ENCODE measurements at places on chromosomes 5 and 9.

GRCh38 chr5:119397518-119398380, 41.9 kb downstream of the TNFAIP8 start:
- DNase-seq = no peak

GRCh38 chr9:124001866-124002525, 9.6 kb upstream of the LHX2 start:
- no peak for DNase-seq

DNA sequence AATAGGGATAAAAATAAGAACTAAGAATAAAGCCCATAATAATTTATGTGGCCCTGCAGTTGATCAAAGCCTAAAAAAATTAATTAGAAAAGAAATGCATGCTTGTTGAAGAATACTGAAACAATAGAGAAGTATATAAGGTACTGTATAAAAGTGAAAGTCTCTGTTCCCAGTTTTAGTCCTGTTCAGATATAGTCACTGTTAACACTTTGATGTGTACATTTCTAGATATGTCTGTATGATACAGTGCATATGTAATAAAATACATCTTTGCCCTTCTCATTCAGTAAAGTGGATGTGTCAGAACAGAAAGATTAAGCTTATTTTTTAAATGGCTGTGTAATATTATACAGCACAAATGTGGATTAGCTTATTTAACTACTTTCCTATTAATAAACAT, 4.1 kb downstream of the C9orf85 start:
- DNase-seq = no peak

GRCh38 chr9:14822666-14823065, 87.6 kb downstream of the FREM1 start:
- no peak for DNase-seq

GRCh38 chr5:952597-953271, 55.9 kb upstream of the NKD2 start:
- no peak for DNase-seq

- DNase-seq = no peak
These were observed 10.9 kb upstream of the ZDHHC11 start for GRCh38 chr5:861442-862366.

DNA sequence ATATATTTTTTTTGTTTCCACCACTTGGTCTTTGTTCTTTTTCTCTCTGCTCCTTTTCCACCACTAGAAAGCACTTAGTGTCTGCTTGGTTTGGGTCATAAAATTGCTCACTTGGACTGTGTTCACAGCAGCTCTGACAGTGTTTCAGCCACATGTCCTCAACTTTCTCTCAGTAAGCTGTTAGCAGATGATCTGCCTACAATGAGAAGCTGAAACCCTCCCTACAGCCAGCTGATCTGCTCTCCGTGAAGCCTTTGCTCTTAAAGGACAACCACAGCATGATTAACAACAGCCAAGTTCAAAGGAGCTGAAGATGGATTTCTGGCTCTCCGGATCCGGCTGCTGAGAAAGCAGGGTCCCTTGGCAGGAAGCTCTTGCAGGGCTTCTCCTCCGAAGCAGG, 31.6 kb downstream of the PRLR start:
- no peak for DNase-seq

- DNase-seq = no peak
These were observed 341.8 kb downstream of the PIK3R1 start for GRCh38 chr5:68557162-68557936.

GRCh38 chr5:125424402-125425141, 678.1 kb upstream of the ZNF608 start:
- no peak for DNase-seq

DNA sequence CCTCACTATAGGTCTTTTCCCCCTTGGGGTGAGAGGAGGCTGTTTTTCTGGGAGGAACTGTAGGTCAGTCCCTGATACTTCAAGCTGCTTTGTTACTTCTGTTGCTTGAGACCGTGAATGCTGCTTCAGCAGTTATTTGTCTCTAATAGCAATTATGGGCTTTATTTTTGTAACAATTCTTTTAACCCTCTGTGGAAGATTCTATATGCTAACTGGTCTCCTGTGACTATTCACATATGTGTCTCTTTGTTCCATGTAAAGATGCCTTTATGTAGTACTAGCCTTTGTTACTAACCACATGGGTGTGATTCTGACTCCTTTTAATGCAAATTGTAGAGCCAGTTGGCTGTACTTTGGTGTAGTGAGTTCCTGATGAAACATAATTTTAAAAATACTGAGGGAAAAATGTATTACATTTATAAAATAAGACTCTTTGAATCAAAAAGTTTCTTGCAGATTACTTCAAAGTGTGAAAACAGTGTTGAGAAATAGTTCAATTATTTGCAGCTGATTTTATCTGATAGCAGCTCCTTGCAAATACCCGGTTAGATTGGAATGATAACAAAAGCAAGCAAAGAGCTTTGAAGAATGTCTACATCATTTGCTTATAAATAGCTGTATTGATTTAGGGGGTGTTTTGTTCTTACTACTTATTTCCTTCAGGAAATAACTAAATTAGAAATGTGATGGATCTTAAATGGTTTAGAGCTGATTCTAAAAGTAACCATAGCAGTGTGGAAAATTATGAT, 46.6 kb downstream of the ANGPTL2 start:
- DNase-seq = no peak

- DNase-seq = no peak
These were observed 456.4 kb downstream of the CDH10 start for GRCh38 chr5:24188216-24188925.

GRCh38 chr5:173065155-173065554, 9.0 kb downstream of the CREBRF start:
- DNase-seq = no peak

DNA sequence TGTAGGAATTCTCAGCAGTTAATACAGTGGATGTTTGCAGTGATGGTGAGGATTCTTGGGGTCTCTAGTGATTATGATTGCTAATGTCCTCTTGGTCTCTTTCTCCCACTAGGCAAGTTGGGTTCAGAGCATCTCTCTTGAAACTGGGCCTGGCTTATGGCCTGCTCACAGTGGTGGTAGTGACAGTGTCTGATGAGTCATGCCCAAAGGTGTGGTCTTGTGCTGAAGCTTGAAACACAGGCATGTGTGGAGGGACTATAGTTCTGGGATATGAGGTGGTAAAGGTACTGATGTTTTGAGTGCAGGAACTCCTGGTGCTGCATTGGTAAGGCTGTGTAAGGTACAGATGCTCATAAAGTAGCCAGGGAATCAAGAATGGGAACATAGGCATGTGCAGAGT, 231.1 kb downstream of the FAM170A start:
- no peak for DNase-seq

GRCh38 chr5:174750711-174751110, 26.3 kb downstream of the MSX2 start:
- DNase-seq = no peak

GRCh38 chr5:134077926-134078580, 36.4 kb upstream of the TCF7 start:
- DNase-seq = peak; percentile 31

DNA sequence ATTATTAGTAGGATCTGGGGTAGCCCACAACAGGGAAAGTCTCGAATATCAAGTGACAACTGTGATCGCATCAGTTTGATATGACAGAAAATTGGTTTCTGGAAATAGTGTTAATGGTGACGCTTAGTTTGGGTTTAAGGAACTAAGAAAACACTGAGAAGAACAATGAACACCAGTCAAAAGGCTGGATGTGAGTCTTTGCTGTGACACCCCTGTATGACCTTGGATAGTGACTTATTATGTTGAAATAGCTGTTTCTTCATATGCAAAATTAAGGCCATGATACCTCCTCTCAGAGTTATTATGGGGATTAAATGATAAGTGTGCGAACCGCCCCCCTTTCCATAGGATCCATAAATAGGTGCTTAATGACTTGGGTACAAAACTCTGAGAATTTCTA, 926 bp downstream of the DNAJC25 start:
- DNase-seq = no peak

- DNase-seq = no peak
These were observed 32.9 kb upstream of the AOPEP start for GRCh38 chr9:94693485-94694204.

- DNase-seq = no peak
These were observed 31.0 kb upstream of the FSTL4 start for GRCh38 chr5:133643365-133643764.

DNA sequence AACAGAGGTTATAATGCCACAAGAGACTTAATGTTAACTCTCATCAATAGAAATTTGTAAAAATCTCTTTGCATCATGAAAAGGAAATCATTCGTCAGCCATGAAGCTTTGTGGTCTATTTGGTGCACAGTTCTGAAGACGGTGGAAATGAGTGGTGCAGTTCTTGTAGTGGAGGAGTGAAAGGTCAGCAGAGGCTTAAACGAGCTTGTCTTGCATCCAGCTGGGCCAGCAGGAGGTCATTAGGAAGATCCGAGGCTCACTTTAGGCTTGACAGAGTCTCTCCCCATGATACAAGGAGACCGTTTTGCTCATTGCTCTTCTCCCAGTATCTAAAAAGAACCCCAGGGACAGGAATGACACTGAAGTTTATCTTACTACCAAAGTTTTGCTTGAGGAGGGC, 440.8 kb downstream of the BNC2 start:
- no peak for DNase-seq

DNA sequence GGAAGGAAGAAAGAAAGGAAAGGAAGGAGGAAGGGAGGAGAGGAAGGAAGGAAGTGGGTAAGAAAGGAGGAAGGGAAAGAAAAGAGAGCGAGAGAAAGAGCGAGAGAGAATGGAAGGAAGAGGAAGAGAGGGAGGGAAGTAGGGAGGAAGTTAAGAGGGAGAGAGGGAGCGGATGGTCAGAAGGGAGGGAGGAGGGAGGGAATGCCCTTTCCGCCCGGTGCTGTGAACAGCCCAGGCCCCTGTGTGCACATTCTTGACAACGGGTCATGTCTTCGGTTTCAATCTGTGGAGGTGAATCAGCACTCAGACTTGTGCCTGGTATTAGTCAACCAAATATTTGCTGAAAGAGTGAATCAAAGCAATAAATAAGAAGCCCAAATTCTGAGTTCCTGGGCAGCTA, 39.2 kb downstream of the PRUNE2 start:
- no peak for DNase-seq

DNA sequence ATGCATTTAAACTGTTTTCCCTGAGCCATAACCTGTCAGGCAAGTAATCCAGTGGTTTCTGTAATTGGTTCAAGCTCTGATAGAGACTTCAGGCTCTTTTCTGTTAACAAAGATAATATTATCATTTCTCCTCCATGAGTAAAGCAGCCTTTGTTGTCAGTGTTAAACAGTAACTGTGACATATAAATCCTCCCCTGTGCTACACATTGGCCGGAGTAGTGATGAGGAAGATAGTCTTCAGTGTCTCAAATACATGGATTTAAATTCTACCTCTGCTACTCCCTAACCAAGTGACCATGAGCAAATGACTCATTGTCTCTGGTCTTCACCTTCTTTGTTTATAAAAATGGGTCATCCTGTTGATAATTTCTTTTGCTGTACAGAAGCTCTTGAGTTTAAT, 615.5 kb upstream of the CHD1 start:
- DNase-seq = no peak

- DNase-seq = no peak
These were observed 849 bp downstream of the RORB start for GRCh38 chr9:74497748-74498620.

DNA sequence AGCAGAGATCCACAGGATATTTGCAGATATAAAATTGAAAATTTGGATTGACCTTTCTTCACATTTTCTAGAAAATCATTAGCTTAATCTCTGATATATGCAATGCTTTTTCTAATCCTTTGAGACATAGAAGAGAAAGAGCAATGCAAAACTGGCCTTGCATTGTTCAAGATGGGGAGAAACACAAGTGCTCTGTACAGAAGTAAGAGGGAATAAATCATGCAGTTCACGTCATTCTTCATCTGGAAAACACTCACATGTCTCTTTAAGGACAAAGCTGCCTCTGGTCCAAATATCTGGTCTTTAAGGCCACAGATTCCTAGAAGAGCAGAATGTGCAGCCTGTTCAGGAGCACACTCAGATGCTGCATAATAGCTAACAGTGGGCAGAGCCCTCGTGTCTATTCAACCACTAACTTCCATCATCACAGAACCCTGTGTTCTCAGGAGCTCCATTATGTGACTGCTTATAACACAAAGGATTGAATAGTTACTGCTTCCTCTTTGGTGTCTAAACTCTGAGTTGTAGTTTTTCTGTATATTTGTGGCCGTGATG, 277.5 kb downstream of the PLK2 start:
- no peak for DNase-seq

GRCh38 chr5:76339919-76340318, 63.2 kb upstream of the IQGAP2 start:
- no peak for DNase-seq

- no peak for DNase-seq
These were observed 15.3 kb downstream of the FAM169A start for GRCh38 chr5:74850789-74851425.

- no peak for DNase-seq
These were observed 462.2 kb downstream of the RASEF start for GRCh38 chr9:82600536-82601292.

DNA sequence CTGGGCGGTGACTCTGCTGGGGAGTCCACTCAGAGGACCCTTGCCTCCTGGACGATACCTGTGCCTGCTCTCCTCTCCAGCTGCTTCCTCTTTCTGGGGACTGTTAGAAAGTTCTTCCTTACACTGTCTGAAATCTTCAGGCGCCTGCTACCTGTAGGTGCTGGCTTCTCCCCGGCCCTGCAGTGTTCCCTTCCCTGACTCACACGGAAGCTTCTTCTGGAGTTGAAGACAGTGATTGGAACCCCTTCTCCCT, 562 bp downstream of the GSN start:
- no peak for DNase-seq

DNA sequence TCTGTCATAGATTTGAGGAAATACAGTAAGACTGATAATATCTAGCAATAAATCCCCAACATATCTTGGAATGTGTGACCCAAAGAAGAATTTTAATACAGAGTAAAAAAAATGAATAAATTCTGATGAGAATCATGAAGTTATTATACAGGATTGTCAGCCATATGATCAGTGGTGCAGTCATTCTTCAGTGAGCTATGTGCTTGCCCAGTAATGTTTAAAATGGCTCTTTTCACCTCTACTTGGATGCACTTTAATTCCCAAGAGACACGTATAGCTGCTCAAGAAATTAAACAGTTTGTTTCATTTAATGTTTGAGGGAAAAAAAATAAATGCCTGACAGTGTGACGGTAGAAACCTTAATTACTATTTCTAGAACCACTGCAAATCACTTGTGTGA, 215.3 kb upstream of the FAM174A start:
- DNase-seq = no peak

DNA sequence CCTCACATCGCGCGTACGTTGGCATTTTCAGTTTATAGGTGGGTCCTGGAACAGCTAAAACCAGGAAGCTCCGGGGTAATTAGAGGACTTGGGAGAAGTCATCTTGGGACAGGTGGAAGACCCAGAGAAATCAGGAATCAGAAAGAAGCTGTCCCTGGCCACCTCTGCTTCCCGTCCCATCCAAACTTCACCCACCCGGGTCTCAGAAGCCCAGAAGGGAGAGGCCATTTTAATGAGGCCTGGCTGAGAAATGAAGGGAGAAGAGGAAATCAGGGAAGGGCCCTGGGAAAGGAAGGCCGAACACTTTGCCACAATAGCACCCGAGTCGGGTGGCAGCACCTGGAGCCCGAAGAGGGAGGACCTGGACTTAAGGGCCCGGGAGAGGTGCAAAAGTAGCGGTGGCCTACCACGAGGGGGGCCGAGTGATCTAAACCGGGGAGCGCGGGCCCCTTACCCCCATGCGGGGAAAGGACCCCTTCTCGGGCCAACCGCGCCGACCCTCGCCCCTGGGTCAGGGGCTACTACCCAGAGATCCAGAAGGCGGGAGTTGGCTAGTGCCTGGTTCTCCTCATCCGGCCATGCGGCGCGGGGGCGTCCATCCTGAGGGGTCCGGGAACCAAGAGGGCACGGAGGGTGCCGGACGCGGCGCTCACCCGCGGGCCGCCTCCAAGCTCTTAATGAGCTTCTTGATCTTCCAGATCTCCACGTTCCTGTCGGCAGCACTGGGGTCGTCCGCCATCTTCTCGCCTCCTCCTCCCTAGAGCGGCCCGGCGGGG, 668 bp downstream of the ETF1 start:
- DNase-seq = no peak

Measured in activated CD4-positive, CD25-positive, alpha-beta regulatory T cell treated with anti-CD3 and anti-CD28 coated beads, Interleukin-2, amount 50 U/mL, for 72 hours (primary cell).